B cell (primary cell): ENCODE measurements at places on chromosomes 4 and X. TPM values are rescaled to one million over a fixed set of nuclear protein-coding genes. Genes with fewer than 3 reads are reported as not detected.

The SSX4B gene
- total RNA-seq: not detected in 2 replicates

DNA sequence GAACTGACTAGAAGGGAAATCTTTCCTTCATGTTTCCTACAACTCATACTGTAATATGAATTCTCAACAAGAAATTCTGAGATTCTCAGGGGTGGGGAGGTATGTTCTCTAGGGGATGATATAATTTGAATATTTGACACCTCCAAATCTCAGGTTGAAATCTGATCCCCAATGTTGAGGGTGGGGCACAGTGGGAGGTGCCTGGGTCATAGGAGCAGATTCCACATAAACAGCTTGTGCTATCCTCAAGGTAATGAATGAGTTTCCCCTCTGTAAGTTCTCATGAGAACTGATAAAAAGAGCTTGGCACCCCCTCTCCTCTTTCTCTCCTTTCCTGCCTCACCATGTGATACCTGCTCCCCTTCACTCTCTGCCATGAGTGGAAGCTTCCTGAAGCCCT, 21.5 kb downstream of the FBXW7 start:
- no peak for DNase-seq

DNA sequence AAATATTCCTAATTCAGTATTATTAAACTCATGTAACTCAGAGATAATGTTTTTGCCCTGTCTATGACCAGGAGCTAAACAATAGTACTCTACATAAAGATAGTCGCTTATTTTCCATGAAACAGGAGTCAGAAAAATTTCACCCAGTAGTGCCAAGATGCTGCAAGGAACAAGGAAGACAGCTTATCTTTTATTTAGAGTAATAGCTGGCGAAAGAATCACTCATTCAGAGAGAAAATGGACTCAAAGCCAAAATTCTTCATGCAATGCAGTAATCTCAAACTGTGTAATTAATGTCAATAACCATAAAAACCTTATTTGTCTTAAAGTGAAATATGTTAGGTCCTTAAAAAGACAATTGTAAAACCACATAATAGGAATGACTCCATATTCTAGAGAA, 477.8 kb downstream of the ANKRD50 start:
- DNase-seq: no peak

DNA sequence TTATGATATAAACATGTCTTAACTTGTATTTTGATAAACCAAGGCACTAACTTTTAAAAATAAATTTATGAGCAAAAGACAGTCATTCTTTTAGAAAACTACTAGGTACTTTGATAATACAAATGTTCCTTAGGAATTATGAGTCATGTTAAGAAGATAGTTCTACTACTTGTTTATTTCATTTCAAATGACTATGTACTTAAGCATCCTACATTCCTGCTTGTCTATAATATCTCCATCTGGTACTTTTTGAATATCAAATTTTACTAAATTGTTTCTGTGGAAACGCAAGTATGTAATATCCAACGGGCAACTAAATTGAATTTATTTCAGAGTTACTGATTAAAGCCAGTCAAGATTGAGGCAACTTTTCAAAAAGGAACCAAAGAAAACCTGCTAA, 61.8 kb downstream of the CAMK2D start:
- DNase-seq: no peak

GRCh38 chrX:10582945-10583344, 37.4 kb downstream of the MID1 start:
- no peak for DNase-seq

GRCh38 chrX:22202251-22202650, 70.5 kb upstream of the CBLL2 start:
- DNase-seq: no peak

The RTL5 gene
- 21.0 and 22.4 TPM in 2 replicates for total RNA-seq

GRCh38 chr4:19399001-19399400, 852.7 kb upstream of the SLIT2 start:
- DNase-seq: no peak

- no peak for DNase-seq
These were observed 165.9 kb downstream of the PJA1 start for GRCh38 chrX:68999356-68999755.

The FRG2 gene
- total RNA-seq: not detected in 2 replicates

DNA sequence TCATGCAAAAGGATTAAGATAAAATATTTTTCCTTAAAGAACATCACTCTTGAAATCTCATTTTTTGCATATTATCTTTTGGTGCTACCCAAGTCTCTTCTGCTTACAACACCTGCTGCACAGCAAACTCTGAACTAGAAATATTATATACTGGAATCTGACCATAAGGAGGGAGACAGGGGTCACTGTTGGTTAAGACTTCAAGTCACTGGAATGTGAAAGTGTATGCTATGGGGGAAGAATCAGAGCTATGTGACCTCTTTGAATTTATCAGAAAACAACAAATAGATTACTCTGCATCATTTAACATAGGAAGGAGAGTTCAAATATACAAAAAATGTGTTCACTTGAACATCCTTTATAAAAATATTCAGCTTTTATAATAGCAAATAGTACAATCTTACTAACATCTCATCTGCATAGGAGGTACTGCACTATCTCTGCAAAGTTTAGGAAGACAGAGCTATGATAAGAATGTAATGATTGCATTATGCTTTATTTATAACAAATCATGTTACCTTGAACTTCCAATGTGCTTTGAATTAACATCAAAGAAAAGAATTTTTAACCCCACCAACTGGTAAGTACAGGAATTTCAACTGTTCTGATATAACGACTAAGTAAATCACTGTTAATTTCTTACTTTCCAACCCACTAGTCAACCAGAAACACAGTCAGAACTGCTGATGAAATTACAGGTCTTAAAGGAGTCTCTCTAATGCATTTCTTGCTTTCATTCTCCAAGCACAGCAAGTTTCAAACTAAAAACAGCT, 69.8 kb downstream of the ZNF827 start:
- no peak for DNase-seq

The IL2 gene
- total RNA-seq: not detected in 2 replicates

The RAB33A gene
- total RNA-seq: 2.2 and 2.4 TPM in 2 replicates
